ENCODE measurements at places on chromosomes 11 and 22.

GRCh38 chr22:46649141-46650077, 29.2 kb downstream of the GRAMD4 start:
- no peaks in the 10 kb centered on the region for H3K36me3 ChIP-seq
- no peaks in the 10 kb centered on the region for H3K27me3 ChIP-seq
- H3K27ac ChIP-seq: no peak overlapping the region
- no peak for DNase-seq
- H3K4me1 ChIP-seq: peaks cover 3% of the 10 kb centered on the region
- no peak overlapping the region for H3K4me3 ChIP-seq

- H3K36me3 ChIP-seq: no peaks in the 10 kb centered on the region
- no peaks in the 10 kb centered on the region for H3K4me1 ChIP-seq
- peak; percentile 70 for DNase-seq
- no peak overlapping the region for H3K27ac ChIP-seq
- no peak overlapping the region for H3K4me3 ChIP-seq
Measured at GRCh38 chr11:110908401-110909105, 196.3 kb upstream of the ARHGAP20 start.

DNA sequence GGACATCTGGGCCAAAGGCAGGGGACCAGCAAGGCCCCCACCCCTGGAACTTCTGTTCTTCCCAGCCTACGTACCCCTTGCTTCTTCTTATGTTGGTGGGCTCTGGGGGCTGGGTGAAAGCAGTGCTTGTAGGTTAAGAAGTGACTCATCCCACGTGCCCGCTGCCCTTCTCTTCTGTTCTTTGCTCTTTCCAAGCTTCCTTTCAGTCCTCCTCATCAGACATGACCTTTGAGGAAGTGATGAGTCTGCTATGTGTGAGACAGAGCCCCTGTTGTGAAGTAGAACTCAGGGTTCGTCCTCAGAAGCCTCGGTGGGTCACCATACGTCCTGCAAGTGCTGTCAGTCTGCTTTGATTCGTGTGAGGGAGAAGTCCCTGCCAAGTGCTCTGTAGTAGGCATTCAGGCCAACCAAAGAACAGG, 12.7 kb downstream of the MED15 start:
- no peaks in the 10 kb centered on the region for H3K27me3 ChIP-seq
- peaks cover 34% of the 10 kb centered on the region for H3K36me3 ChIP-seq
- no peak overlapping the region for H3K27ac ChIP-seq
- no peak overlapping the region for H3K4me3 ChIP-seq
- peaks cover under 1% of the 10 kb centered on the region for H3K4me1 ChIP-seq

- H3K36me3 ChIP-seq: no peaks in the 10 kb centered on the region
- H3K4me3 ChIP-seq: no peak overlapping the region
- no peaks in the 10 kb centered on the region for H3K27me3 ChIP-seq
- no peaks in the 10 kb centered on the region for H3K4me1 ChIP-seq
- DNase-seq: peak; percentile 50
Measured at GRCh38 chr11:112537026-112537425, 276.4 kb upstream of the PLET1 start.

All from trophoblast cell (in vitro differentiated cells and primary cell).